ENCODE measurements at places on chromosomes 3 and 15.
A peak's percentile ranks its signal among the peaks of the same experiment; 100 is the strongest.

GRCh38 chr3:164418414-164418813 lies 659.9 kb downstream of the SI start:
- DNase-seq: no peak

DNA sequence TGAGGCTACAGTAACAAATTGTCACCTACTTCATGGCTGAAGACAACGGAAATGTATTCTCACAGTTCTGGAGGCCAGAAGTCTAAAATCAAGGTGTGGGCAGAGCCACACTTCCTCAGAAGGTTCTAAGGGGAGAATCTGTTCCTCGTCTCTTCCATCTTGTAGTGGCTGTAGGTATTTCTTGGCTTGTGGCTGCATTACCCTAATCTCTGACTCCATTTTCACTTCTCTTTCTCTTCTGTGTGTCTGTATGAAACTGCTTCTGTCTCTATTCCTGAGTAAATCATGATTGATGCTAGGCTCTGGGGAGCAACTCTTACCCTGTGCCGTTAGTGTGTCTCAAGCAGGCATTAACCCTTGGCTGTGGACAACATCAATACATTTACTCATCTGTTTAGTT lies 164.7 kb downstream of the SQOR start:
- no peak for DNase-seq

DNA sequence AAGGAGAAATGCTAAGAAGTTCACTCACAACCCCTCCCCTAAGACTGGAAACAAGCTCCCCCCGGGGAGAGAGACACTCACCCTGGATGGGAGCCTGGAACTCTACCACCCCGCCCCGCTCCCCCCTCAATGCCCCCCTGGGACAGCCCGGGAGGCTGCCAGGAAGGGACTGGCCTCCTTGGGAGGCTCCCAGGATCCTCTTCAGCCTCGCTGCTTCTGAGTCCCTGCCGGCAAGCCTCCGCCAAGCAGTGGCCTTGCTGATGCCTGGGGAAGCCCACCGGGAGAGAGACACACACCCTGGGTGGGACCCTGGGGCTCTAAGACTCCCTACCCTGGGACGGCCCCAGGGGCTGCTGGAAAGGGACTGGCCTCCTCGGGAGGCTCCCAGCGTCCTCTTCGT lies 33.4 kb downstream of the CPEB1 start:
- DNase-seq: no peak

DNA sequence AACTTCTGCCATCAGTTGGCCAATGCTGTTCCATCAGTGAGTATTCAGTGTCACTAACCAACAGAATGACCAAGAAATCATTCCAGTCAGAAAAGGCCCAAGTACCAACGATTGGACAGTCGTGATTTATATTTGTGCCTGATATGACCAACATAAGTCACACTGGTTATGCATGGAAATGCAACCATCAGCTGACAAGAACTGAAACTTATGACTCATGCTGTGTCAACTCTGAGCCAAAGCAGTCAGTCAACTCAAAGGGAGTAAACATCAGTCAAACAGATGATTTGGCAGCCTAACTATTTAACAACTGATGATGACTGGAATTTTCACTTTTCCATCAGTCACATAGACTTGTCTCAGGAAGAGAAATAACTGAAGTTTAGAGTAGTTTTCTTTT lies 142.4 kb downstream of the ANXA2 start:
- DNase-seq: no peak

DNA sequence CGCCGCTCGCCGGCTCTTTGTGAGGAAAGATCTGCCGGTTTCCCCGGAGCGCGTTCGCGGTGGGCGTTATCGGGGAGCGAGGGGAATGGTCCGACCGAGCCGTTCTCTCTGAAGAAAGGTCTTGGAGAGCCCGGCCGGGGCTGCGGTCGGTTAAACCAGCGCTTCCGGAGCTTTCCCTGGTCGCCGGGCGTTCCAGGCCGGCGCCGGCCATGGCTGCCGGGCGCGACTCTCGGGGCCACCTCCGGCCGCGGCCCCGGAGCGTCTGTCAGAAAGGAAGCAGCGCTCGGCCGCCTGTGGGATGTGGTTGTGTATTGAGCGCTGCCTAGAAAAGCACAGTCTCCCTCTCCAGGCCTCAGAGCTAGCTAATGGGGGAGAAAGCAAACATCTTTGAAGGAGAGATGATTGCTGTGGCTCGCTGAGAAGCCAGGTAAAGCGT lies 731 bp downstream of the FYTTD1 start:
- peak; percentile 53 for DNase-seq

- DNase-seq: no peak
Measured at GRCh38 chr3:151684094-151684493, 49.6 kb upstream of the AADACL2 start.

DNA sequence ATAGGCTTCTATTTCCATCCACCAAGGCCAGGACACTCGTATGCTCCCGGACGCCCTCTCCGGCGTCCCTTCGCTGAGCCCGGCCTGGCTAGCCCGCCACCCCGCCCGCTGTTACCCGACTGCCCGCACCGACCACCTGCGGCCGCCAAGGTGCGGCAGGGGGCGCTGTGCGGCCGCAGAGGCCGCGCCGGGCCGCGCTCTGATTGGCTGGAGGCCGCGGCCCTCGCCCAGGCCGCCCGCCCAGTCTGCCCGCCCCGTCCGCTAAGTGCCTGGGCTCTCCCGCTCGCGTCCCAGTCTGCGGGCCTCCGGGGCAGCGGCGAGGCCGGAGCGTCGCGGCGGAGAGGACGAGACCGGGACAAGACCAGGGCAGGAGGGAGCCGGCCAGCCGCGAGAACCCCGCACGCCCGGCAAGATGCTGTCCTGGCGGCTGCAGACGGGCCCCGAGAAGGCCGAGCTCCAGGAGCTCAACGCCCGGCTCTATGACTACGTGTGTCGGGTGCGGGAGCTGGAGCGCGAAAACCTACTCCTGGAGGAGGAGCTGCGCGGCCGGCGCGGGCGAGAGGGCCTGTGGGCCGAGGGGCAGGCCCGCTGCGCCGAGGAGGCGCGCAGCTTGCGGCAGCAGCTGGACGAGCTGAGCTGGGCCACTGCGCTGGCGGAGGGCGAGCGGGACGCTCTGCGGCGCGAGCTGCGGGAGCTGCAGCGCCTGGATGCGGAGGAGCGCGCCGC lies at the start of gene SYNM:
Gene SYNM (plus strand): TSS at position 293 of the 726 bp plus-strand sequence. CDS start 120 bp downstream, at position 413.
- no peak for DNase-seq

DNA sequence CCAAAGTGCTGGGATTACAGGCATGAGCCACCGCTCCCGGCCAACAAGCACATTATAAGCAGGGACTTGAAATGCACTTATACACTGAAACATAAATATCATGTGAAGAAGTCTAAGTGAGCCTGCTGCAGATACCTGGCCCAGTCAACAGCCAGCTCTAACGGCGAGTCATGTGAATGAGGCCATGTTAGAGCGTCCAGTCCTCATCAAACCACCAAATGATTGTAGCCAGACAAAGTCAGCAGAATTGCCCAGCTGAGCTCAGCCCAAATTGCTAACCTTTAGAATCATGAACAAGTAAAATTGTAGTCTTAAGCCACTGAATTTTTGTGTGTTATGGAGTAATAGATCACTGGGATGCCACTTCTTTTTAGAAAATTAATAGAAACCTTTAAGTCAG lies 37.8 kb upstream of the UACA start:
- no peak for DNase-seq

- DNase-seq: no peak
Measured at GRCh38 chr15:69668039-69668705, 215.6 kb downstream of the RPLP1 start.

- DNase-seq: no peak
Measured at GRCh38 chr3:73894474-73895213, 269.9 kb upstream of the PDZRN3 start.

- DNase-seq: no peak
Measured at GRCh38 chr3:13623101-13623654, 74.3 kb downstream of the FBLN2 start.

- DNase-seq: no peak
Measured at GRCh38 chr3:196138482-196139254, 56.8 kb upstream of the TFRC start.

GRCh38 chr3:5388091-5388490 lies 200.6 kb downstream of the EDEM1 start:
- no peak for DNase-seq

GRCh38 chr3:64114651-64115050 lies 91.4 kb upstream of the PSMD6 start:
- no peak for DNase-seq

- no peak for DNase-seq
Measured at GRCh38 chr3:86282106-86282787, 708.7 kb downstream of the VGLL3 start.

- DNase-seq: no peak
Measured at GRCh38 chr3:144923046-144923775, 951.6 kb downstream of the DIPK2A start.

DNA sequence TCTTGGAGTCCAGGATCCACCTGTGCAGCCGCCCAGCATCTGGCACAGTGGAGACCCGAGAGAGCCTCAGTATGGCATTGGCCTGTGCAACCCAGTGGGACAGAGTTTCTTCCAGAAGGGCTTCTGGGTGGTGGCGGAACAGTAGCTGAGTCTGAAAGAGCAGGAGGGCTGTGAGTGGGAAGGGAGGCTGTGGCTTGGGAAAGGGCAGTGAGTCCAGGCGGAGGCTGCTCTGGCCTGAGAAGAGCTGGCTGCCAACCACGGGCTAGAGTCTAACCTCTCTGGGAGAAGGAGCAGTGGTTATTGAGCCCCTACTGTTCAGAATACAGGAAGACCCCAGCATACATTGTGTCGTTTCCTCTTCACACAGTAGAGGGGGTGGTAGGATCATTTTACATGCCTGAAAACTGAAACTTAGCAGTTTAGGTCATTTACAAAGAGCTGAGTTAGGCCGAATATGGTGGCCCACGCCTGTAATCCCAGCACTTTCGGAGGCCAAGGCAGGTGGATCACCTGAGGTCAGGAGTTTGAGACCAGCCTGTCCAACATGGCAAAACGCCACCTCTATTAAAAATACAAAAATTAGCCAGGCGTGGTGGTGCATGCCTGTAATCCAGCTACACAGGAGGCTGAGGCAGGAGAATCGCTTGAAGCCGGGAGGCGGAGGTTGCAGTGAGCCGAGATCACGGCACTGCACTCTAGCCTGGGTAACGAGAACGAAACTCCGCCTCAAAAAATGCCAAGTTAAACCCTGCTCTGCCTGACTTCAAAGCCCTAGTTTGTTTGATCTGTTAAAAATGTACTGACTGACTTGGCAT lies 3.2 kb downstream of the AEN start:
- DNase-seq: no peak

DNA sequence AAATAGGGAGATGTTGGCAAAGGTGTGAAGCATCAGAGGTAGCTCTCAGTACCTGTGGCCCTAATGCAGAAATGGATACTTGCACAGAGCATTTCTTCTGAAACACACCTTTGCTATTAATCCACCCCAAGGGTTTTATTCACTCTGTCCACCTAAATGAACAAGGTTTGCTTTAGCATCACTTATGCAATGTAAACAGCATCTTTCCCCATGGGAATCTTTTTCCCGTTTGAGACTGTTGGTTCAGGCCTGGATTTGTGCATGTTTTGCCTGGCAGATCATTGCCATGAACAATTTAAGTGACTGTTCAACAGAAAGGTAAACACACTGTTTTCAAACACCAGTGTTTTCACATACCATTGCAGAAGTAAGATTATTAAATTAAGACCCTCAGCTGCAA lies 508.3 kb downstream of the SOX2 start:
- DNase-seq: no peak

- DNase-seq: no peak
Measured at GRCh38 chr15:51812598-51812997, 16.9 kb upstream of the TMOD3 start.

GRCh38 chr15:69701198-69701597 lies 248.6 kb downstream of the RPLP1 start:
- DNase-seq: no peak

DNA sequence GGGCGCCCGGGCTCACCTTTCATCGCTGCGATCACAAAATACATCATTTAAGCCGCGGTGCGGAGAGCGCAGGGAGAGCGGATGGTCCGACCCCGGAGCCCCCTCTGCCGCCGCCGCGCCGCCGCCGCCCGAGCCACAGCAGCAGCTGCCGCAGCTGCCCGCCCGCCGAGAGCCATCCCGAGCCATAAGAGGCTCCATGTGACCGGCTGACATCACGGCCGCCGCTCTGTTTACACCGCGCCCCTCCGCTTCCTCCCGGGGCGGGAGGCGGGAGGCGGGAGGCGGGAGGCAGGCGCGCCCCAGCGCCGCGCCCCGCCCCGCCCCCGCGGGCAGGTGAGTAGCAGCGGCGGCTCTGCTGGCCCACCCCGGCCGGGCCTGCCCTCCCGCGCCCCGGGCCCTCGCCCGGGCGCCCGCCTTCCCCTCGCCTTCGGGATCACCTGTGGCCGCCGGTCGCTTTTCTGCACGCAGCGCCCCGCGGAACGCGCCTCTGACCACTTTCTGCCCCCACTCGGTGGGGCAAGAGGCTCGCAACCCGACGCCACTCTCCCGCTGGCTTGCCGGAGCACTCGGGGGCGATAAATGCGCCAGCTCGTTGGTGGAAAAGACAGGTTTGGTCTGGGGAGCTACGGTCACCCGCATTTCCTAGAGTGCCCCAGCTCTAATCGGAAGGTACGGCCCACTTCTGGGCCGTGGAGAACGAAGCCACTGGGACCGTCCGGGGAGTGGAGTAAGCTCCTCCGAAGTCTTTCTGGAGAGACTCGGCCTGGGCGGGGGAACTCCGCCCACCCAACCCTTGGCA lies 113.6 kb upstream of the ICE2 start:
- no peak for DNase-seq

- no peak for DNase-seq
Measured at GRCh38 chr3:131957511-131957910, 77.3 kb downstream of the CPNE4 start.

DNA sequence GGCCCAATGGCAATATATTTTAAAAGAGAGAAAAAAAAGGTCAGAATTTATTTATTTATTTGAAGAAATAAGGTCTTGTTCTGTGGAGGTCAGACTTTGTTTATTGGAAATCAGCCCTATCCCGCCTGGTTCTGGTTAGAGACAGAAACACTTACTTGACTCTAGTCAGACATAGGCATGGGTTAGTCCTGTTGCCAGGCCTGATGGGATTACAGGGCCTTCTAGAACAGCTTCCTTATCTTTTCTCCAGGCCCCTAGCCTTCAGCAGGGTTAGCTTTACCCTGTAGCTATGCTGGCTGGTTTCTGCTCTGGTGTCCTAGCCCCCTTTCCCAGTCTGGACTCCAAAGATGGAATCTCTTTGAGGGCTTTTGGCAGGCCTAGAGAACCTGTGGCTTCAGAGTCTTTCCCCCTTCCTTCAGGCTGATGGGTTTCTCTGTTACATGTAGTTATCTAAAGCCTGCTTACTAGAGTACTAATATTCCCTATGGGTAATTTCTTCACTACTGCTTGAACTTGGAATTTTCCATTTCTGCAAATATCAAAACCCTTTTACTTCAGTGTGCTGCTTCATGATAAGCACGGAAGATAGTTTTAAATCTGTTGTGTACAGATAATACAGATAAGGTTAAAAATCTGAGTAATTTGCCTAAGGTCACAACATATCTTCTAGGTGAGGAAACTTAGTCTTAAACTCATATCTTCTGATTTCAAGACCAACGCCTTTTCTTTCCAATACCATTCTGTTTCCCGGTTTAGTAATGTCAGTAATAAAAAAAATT lies 10.6 kb downstream of the IREB2 start:
- no peak for DNase-seq

GRCh38 chr3:9101286-9101685 lies 138.0 kb upstream of the RAD18 start:
- no peak for DNase-seq

- DNase-seq: no peak
Measured at GRCh38 chr15:67813104-67813634, 12.1 kb upstream of the SKOR1 start.
